ENCODE measurements at places on chromosomes 11 and 22. TPM values are rescaled to one million over a fixed set of nuclear protein-coding genes. Genes with fewer than 3 reads are reported as not detected.

Gene CSF2RB
- not detected for total RNA-seq

Gene YPEL4
- total RNA-seq, result 0.73 TPM

Gene DENND6B
- 2.2 TPM for total RNA-seq

Gene CFAP300
- total RNA-seq, result 5.1 TPM

Gene TREH
- not detected for total RNA-seq

Gene FXYD6
- not detected for total RNA-seq

Gene WNT7B
- not detected for total RNA-seq

Gene SAA4
- total RNA-seq, result not detected

Gene CDC42EP2
- total RNA-seq, result 49.6 TPM

Gene APOBEC3H
- total RNA-seq, result 0.59 TPM

Gene HOATZ
- not detected for total RNA-seq

Gene HTR3A
- total RNA-seq, result not detected

Gene OR8D4
- 0.37 TPM for total RNA-seq

Gene TOB2
- total RNA-seq, result 28.7 TPM

Gene OR52N4
- not detected for total RNA-seq

Gene MMP7
- total RNA-seq, result not detected

Gene RFPL2
- total RNA-seq, result not detected

Gene PHOX2A
- total RNA-seq, result not detected

Gene FAM180B
- not detected for total RNA-seq

Gene ZNF74
- 7.0 TPM for total RNA-seq
